Neural progenitor cell (in vitro differentiated cells): ENCODE measurements at places on chromosomes 4 and X.

DNA sequence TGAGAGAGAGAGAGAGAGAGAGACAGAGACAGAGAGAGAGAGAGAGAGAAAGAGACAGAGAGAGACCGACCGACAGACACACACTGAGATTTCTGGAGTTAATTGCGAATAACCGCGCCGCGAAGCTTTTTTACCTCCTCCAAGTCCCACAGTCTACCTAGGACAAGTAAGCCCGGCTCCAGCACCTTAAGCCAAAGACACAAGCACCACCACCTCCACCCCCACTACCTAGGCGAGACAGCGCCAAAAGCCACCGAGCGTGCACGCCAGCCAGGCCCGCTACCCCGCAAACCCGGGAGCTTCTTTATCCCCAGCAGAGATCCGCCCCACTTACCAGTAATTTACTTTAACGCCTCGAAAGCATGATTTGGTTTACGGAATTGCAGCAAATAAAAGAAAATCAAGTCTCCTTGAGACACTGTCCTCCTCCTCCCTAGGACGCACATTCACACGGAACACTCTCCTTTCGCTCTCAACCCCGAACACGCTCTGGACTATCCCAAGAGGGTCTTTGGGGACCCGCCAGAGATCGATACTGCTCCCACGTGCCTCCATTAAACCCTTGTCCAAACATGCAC, 649.6 kb upstream of the DIPK2B start:
- H3K27ac ChIP-seq: no peak overlapping the region
- DNase-seq: peak; percentile 36
- H3K27me3 ChIP-seq: no peaks in the 10 kb centered on the region
- peaks cover 11% of the 10 kb centered on the region for H3K36me3 ChIP-seq
- H3K4me1 ChIP-seq: peaks cover 28% of the 10 kb centered on the region

GRCh38 chr4:127149086-127149485, 483.7 kb upstream of the INTU start:
- no peak overlapping the region for H3K4me3 ChIP-seq
- no peak for DNase-seq
- no peaks in the 10 kb centered on the region for H3K27me3 ChIP-seq
- H3K36me3 ChIP-seq: no peaks in the 10 kb centered on the region
- no peak overlapping the region for H3K27ac ChIP-seq

GRCh38 chr4:136306361-136306760, 1225.9 kb downstream of the PCDH18 start:
- H3K36me3 ChIP-seq: no peaks in the 10 kb centered on the region
- no peaks in the 10 kb centered on the region for H3K27me3 ChIP-seq
- no peak overlapping the region for H3K4me3 ChIP-seq
- no peaks in the 10 kb centered on the region for H3K4me1 ChIP-seq

GRCh38 chr4:151629097-151629783, 131.6 kb downstream of the GATB start:
- no peak overlapping the region for H3K4me3 ChIP-seq
- DNase-seq: no peak

DNA sequence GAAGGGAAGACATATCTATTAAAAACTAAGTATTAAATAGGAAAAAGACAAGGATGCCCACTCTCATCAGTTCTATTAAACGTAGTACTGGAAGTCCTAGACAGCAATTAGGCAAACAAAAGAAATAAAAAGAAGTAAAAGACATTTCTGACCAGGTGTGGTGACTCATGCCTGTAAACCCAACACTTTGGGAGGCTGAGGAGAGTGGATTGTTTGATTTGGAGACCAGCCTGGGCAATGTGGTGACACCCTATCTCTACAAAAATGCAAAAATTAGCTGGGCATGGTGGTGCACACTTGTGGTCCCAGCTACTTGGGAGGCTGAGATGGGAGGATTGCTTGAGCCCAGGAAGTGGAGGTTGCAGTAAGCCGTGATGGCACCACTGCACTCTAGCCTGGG, 1071.8 kb downstream of the FAT4 start:
- H3K36me3 ChIP-seq: no peaks in the 10 kb centered on the region
- no peaks in the 10 kb centered on the region for H3K4me1 ChIP-seq
- no peak for DNase-seq
